Natural killer cell (primary cell): ENCODE measurements at places on chromosomes 3 and 15.

- no peak for DNase-seq
Observed at GRCh38 chr3:196016059-196016458, 65.8 kb downstream of the TFRC start.

GRCh38 chr3:31230425-31231223 is 302.1 kb upstream of the STT3B start:
- no peak for DNase-seq

- no peak for DNase-seq
Observed at GRCh38 chr3:182182531-182182968, 470.8 kb downstream of the SOX2 start.

- DNase-seq = no peak
Observed at GRCh38 chr15:70140025-70140542, 42.4 kb upstream of the TLE3 start.

DNA sequence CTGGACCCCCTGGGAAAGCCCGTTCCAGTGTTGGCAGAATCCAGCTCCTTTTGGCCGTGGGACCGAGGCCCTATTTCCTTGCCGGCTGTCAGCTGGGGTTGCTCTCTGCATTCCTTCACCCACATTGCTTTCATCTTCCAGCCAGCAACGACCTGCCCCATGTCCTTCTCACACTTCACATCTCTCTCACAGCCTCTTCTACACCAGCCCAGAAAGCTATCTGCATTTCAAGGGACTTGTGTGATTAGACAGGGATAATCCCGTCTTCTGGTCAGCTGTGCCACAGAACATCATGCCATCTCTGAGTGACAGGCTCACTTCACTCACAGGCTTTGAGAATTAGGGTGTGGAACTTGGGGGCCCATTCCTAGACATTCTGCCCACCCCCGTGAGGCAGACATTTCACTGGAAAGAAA is 16.4 kb downstream of the EFCC1 start:
- DNase-seq = no peak

DNA sequence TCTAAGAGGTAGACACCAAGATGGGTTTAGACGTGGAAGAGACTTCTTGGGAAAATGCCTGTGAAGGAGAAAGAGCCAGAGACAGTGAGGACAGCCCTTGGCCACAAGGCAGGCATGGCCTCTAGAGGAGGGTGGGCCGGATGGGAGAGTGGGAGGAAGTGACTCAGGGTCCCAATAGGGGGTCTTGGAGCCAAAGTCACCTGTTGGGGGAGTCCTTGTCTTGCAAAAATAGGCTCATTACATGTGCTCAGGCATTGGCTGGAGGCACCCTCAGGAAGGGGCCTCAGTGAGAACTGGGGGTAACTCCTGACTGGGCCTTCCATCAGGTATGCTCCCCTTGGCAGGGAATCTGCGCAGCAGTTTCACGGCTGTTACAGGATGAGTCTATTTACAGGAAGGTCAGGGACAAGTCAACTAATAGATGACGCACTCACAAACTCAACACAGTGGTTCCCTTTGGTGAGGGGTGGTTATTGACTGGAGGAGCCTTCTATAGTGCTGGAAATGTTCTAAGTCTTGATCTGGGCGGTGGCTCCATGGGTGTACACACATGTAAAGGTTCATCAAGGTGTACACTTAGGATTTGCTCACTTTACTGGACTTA is 259.6 kb downstream of the XXYLT1 start:
- DNase-seq = no peak

DNA sequence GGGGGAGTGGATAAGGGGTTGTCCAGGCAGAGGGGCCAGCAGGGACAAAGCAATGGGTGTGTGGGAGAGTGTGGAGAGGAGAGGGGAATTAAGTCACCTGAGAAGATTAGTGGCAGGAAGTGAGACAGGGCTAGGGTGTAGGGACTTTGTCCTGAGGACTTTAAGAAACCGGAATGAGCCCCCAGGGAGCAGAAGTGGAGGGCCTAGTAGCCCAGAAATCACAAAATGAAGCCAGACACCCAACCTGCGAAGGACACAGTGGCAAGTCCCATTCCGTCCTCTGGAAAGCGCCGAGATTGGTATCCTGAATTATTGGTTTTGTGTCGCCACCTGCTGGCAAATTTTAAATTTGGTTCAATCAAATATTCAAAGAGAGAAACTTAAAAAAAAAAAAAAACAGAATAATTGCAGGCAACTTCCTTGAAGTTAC is 78.0 kb upstream of the SLC25A36 start:
- no peak for DNase-seq

DNA sequence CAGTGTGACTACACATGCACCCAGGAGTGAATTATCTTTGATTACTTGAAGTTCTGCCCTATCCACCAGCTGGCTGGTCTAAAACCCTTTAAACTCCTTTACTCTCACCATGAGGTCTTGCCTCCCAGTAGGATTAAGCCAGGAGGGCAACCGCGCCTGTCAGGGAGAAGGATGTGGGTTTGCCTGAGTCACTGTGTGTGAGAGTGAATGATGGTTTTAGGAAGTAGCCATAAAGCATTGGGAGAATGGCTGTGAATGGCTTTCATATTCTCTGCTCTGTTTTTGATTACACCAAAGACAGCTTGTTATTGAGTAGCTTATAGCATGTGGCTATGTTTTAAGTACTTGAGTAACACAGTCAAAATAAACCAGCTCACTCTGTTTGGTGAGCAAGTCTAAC is 637.7 kb upstream of the TBL1XR1 start:
- no peak for DNase-seq

DNA sequence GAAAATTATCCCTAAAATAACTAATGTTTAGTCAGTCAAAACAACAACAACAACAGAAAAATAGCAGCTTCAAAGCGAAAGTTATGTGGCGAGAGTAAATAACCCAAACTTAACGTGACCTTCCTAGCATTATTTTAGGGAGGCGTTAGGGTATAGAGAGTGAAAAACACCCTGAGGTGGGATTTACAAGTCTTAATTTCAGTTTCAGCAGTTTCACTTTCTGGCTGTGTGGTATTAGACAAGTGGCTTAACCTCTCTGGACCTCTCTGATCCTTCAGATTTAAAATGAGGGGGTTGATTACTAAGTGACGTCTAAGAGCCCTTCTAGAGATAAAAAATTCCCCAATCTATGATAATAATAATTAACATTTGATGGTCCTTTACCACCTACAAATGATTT is 291.2 kb downstream of the ZBTB20 start:
- no peak for DNase-seq

DNA sequence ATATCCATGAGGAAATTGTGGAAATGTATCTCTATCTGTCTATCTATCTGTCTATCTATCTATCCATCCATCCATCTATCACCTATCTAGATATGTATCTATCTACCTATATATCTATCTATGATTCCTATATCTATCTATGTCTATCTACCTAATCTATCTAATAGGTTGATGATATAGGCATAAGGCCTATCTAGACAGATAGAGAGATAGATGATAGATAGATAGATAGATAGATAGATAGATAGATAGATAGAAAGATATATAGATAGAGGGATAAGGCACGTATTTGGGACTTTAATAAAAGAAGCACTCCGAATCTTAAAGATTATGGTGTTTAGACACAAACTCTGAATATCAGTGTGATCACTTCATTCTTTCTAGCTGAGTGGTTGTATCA is 58.1 kb downstream of the DIPK2A start:
- no peak for DNase-seq

DNA sequence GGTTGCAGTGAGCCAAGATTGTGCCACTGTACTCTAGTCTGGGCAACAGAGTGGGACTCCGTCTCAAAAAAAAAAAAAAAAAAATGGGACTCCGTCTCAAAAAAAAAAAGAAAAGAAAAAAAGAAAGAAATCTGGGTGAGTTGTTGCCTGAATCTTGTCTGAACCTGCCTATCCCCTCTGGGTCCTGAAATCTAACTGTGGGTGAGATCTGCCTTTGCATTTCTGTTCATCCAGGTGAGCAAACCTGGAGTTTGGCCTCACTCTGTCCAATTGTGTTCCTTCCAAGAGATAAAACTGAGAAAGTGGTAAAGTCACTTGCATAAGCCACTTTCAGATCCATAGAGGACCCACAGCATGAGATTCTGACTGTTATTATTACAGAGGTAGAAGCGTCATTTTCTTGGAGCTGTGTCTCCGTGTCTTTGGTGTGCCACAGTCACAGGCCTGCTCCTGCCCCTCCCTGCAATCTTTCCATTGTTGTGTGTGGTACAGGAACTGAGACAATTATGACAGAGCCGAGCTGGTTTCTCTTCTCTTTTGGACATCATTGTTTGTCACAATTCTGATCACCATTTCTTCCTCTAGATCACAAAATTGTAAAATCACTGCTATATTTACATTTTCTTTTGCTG is 235.9 kb downstream of the LPP start:
- no peak for DNase-seq

- DNase-seq = no peak
Observed at GRCh38 chr15:88083811-88084760, 172.5 kb downstream of the NTRK3 start.

DNA sequence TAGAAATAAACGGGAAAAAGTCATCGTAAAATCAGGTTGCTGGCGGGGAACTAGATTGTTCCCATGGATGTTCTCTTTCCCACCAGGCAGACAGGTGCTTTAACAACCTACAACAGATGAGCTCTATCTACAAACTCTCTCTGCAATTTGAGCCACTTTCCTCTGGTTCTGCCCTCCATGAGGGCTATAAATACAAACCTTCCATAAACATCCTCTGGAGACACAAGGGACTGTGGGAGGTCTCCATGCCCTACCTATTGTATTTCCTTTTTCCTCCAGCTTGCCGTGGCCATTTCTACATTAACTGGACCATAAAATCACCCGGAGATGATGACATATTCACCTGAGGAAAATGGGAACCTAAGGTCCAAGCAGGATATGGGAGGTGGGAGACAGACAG is 151.1 kb downstream of the GABRB3 start:
- DNase-seq = no peak

GRCh38 chr3:189580190-189580589 is 51.0 kb upstream of the TP63 start:
- no peak for DNase-seq

DNA sequence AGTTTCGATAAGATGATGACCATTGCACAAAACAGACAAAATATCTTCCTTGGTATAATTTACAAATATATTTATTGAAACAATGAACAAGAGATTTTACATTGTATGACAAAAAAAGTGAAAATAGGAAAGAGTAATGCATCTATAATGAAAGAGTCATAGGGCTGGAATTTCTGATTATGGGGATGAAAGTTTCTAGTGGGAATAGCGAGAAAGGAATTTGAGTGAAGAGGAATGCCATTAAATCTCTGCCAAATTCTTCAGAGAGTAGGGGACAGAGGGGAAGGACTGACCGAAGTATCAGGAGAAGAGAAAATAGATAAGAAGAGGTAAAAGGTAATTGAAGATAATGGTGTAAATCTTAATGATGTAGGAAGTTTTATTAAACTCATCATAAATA is 125.4 kb downstream of the VGLL3 start:
- DNase-seq = no peak

DNA sequence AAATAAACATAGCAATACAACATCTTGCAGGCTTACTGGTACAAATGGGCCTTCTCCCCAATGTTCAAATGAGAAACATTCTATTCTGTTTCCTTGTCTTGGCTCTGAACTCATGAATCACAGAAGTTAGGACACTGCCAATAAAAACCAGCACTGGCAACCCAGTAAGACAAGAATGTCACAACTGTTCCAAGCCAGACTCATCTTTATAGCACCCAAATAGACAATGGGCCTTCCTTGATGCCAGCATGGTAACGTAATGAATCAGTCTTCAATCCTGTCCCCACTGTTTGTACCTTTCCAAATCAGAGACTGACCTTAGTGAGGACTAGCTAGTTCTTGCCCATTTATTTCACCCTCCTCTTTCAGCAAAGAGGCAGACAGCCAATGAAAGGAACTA is 14.1 kb upstream of the RPS17 start:
- DNase-seq = no peak

GRCh38 chr3:9149566-9149965 is 99.9 kb downstream of the SRGAP3 start:
- no peak for DNase-seq

DNA sequence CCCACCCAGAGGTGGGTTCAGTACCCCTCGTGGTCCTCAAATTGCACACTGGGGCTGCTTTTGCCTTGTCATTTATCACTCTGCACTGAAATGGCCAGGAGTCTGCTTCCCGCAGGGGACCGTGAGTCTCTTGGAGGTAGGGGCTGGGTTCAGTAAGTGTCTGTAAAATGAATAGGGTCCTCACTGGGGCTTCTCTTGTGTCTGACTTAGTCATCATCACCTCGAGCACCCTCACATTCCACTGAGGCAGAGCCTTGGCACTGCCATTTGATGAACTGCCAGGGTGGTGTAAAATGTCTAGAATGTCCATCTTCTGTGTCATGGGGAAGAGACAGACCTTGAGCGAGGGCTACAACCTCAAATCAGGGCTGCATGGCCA is 61.0 kb upstream of the RYK start:
- DNase-seq = no peak

GRCh38 chr3:85050821-85051220 is 92.0 kb downstream of the CADM2 start:
- no peak for DNase-seq

GRCh38 chr15:57705746-57706404 is 639 bp upstream of the POLR2M start:
- no peak for DNase-seq
